Lung microvascular endothelial cell (primary cell): ENCODE measurements at places on chromosomes 3 and 15. TPM values are rescaled to one million over a fixed set of nuclear protein-coding genes. Genes with fewer than 3 reads are reported as not detected.

GRCh38 chr3:26579116-26579515 is 43.5 kb upstream of the LRRC3B start:
- no peak for DNase-seq

GRCh38 chr3:47540281-47540680 is 26.8 kb upstream of the ELP6 start:
- no peak for DNase-seq

- no peak for DNase-seq
Observed at GRCh38 chr3:41580274-41580959, 381.1 kb downstream of the CTNNB1 start.

- no peak for DNase-seq
Observed at GRCh38 chr3:179719048-179719734, 66.4 kb downstream of the USP13 start.

GRCh38 chr15:80883641-80884040 is 104.5 kb downstream of the CEMIP start:
- no peak for DNase-seq

GRCh38 chr15:62782071-62782841 is 260.3 kb upstream of the TPM1 start:
- DNase-seq, result peak; percentile 96

DNA sequence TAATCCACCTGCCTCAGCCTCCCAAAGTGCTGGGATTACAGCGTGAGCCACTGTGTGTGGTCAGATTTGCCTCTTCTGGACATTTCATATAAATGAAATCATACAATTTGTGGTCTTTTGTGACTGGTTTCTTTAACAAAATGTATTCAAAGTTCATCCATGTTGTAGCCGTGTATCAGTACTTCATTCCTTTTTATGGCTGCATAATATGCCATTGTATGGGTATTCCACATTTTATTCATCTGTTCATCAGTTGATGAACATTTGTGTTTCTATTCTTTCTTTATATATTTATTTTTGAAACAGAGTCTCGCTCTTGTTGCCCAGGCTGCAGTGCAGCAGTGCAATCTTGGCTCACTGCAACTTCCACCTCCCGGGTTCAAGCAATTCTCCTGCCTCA is 25.8 kb downstream of the WDR76 start:
- no peak for DNase-seq

- no peak for DNase-seq
Observed at GRCh38 chr3:139005356-139005993, 593 bp downstream of the PRR23A start.

DNA sequence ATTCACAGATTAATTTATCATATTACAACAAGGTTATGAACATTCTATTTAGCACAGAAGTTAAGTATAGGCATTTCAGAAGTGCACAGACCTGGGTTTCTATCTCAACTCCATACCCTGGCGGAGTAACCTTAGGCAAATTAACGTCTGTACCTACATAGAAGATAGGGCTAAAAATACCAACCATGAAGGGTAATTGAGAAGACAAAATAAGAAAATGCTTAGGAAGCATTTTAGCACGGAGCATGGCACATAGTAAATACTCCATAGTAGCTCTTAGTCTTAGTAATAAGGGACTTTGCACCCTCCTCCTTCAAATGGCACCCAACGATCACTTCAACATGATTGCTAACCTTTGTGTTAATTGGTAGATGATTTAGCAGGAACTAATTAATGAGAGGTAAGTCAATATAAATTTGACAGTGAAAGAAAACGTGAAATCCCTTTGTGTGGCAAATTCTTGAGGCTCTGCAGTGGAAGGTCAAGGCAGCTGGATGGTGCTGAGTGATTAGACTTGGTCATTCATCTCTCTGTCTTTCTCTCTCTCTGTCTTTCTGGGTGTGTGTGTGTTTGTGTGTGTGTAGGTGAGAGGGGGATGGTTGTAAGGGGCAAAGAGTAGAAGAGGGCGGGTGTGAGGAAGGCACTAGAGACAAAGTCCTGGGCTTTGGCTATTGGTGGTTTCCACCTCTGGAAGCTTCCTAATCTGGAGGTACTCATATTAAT is 131.1 kb upstream of the PHLDB2 start:
- DNase-seq, result no peak

- no peak for DNase-seq
Observed at GRCh38 chr3:13278783-13279531, 141.2 kb downstream of the NUP210 start.

Gene ACTC1
- not detected in 2 replicates for total RNA-seq

Gene GABRR3
- total RNA-seq, result not detected in 2 replicates

Gene CACNA2D2
- under 0.01 TPM in 1 of 2 replicates, not detected in the other for total RNA-seq

Gene WDR93
- total RNA-seq, result not detected in 2 replicates

Gene SCG5
- 0.20 and 0.44 TPM in 2 replicates for total RNA-seq
